Temporal lobe (tissue), 4 donors: ENCODE measurements at places on chromosomes 3 and 15. TPM values are rescaled to one million over a fixed set of nuclear protein-coding genes. Genes with fewer than 3 reads are reported as not detected.

Gene TMEM108
- total RNA-seq, result 18.4 TPM

Gene SPINK8
- not detected for total RNA-seq

Gene DUOX1
- not detected for total RNA-seq

Gene GUCA1C
- total RNA-seq, result not detected

Gene IGF2BP2
- 15.2 TPM for total RNA-seq

Gene ATP6V1A
- total RNA-seq, result 145 TPM

Gene ETV5
- total RNA-seq, result 28.8 TPM

Gene COLQ
- total RNA-seq, result 1.7 TPM

Gene CYP19A1
- total RNA-seq, result 0.25 TPM

Gene GOLGA8S
- under 0.01 TPM for total RNA-seq

Gene CLEC3B
- total RNA-seq, result 19.2 TPM
